ENCODE measurements at places on chromosomes 1 and 21.

DNA sequence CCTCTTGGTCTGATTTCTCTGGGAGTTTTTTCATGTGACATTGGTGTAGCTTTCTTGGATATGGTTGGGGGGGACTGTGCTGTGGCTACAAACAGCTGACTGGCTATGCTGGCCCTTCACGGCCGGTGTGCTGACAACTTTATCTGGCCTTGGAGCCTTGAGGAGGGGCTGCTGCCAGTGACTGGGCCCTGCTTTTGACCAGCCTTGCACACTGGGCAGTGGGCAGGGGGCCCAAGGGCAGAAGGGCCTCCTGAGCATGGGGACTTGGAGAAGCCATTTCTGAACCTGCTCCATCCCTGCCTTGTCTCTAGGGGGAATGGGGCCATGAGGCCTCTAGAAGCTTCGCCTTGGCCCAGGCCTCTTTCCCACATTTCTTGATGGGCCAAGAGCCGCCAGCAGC, 139.6 kb downstream of the CAMTA1 start:
- no peak for DNase-seq

DNA sequence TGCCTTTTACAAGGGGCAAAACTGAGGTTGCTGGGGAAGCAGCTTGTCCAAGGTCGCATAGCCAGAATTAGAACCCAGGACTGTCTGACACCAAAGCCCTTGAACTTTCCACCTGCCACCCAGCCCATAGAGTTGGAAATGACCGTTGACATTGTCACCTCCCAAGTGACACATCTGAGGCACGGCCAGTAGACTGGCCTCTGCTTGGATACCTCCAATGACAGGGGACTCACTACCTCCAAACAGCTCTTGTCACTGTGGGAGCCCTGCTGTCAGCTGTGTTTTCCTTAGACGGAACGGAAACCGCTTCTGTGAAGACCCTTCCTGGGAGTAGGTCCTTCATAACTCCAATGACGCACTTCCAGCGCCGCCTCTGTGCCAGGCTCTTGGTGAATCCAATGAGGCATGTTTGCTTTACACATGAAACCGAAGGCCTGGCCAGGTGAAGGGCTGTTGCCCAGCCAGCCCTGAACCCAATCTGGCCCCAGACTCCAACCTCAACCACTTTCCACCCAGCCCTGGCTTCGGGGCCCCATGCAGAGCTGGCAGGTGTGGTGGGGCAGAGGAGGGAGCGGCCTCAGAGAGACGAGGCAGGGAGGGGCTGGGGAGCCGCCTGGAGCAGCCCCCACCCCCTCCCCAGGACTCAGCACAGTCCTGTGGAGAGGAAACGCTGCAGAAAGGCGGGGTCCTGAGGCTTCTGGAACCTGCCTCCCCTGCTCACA, 109.2 kb upstream of the IFFO2 start:
- DNase-seq, result no peak

GRCh38 chr1:229674042-229674441, 48.0 kb downstream of the URB2 start:
- DNase-seq, result no peak

DNA sequence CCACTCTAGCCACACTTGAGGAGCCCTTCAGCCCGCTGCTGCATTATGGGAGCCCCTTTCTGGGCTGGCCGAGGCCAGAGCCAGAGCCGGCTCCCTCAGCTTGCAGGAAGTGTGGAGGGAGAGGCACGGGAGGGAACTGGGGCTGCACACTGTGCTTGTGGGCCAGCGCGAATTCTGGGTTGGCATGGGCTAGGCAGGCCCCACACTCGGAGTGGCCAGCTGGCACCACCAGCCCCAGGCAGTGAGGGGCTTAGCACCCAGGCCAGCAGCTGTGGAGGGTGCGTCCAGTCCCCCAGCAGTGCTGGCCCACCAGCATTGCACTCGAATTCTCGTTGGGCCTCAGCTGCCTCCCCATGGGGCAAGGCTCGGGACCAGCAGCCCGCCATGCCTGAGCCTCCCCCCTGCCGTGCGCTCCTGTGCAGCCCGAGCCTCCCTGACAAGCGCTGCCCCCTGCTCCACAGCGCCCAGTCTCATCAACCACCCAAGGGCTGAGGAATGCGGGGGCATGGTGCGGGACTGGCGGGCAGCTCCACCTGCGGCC, 785.9 kb upstream of the TPTE start:
- no peak for DNase-seq

- DNase-seq, result peak; percentile 23
Measured at GRCh38 chr1:91883470-91883869, 2.5 kb downstream of the TGFBR3 start.

DNA sequence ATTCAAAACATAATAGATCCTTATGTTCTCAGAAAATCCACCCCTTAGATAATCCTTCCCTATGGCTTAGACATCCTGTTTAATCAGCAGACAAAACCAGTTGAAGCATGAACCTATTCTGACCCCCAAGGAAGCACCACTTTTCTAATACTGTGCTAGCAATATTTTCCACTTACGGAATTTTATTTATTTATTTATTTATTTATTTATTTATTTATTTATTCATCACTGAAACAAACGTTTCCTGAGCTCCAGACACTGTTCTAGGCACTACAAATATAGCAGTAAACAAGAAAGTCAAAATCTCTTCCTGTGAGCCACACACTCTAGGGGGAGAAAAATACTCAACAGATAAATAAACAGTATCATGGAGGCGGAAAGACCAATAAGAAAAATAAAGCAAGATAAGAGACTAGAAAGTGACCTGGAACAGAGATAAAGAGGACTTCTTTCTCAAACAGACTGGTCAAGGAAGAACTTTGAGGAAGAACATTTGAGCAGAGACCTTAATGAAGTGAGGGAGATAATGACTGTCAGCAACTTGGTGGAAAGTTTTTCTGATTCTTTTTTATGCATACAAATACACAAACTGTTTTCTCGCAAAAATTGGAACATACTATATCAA, 145.5 kb upstream of the POGK start:
- no peak for DNase-seq

DNA sequence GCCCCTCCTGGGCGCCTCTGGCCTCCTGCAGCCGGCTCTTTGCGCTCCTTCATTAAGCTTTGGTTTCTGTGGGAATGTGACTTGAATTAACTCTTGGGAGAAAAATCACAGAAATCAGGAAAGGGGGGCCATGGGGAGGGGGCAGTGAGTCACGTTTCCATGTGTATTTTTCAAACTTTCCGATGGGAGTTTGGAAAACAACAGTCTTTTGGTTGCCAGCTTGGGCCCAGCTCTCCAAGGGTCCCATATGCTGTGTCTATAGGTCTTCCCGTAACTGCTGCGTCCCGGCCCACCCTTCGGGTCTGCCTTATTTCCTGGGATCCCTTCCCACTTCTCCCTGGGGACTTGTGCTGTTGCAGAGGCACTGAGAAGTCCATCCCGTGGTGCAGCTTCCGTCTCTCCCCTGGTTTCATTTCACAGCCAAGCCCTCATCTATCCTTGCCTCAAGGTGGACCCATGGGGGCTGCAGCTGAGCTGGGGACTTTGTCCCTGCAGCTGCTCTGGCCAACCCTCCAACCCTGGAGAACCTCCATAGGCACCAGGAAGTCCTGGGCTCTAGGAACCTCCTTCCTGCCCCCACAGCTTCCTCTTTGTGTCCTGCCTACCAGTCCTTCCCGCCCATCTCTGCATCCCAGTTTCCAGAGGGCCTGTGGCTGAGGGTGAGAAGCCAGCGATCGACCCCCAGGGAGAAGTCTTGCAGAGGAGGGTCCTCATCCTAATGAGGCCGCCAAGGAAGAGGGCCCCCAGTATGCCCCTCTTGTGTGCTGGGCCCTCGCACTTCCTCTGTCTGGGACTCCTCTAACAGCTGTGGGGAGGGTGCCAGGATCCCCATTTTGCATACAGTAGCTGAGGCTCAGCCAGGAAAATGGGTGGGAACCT, 11.6 kb upstream of the LMNA start:
- DNase-seq, result peak; percentile 43

GRCh38 chr1:153364766-153365666, 7.4 kb downstream of the S100A9 start:
- peak; percentile 63 for DNase-seq

- DNase-seq, result no peak
Measured at GRCh38 chr1:33576821-33577599, 104.6 kb downstream of the ZSCAN20 start.
